ENCODE measurements at places on chromosomes 2 and 18.

DNA sequence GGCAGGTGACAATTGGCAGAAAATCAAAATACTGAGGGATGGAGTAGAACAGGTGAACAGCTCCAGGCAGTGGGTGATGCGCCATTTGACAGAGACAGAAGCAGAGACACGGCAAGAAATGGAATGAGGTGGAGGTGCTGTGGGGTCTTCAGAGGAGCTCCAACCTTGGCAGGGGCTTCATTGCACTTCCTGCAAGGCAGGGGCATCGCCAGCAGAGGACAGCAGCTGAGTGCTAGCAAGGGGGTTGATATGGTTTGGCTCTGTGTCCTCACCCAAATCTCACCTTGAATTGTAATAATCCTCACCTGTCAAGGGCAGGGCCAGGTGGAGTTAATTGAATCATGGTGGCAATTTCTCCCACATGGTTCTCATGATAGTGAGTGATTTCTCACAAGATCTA lies 42.8 kb downstream of the CCDC68 start:
- DNase-seq: no peak

- DNase-seq: no peak
These were observed 542 bp upstream of the CNNM3 start for GRCh38 chr2:96815326-96816126.

DNA sequence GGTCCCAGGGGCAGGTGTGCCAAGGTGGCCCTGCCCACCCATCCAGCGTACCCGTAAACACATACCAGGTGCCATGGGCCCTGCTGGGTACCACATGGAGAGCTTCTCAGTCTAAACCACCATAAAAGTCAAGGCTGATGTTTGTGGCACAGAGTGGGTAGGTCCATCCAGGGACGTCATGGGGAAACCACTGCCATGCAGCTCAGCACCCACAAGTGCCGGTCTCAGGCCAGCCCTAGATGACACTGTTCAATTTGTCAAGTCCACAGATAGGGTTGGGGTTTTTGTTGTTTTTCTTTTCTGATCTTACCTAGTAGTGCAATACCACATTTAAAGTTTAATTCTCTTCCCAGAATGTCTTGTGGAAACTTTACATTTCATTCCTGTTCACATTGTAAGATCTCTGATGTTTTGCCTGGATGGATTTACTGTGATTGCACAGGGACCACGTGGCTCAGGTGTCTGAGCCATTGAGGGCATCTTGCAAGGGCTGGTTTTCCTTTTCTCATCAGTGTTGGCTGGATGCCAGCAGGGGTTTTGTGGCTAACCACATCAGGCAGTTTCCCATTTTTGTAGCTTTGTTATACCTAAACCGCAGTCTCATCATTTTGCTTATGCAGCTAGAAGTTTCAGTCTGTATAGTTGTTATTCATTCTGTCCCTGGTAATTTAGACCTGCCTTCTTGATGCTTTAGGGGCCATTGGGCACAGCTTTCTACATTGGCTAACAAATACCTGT lies 64.7 kb downstream of the STK25 start:
- peak; percentile 81 for DNase-seq

- no peak for DNase-seq
These were observed 313.8 kb downstream of the PIK3C3 start for GRCh38 chr18:42268798-42269197.

DNA sequence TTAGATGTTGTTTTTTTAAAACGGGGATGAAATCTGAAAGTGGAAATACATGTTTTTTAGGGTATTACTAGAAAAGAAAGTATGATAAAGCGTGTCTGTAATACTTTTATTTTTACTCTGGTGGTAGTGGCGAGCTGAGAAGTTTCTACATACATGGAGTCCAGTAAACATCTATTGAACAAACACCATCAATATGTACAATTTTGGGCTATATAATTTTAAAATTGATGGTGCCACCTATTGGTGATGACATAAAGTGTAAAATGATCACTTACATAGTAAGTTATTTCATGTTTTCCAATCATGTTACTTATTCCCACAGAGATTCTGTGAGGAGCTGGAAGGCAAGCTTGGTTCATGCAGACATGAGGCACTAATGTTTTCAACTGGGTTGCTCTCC lies 31.5 kb upstream of the NFE2L2 start:
- DNase-seq: no peak

- DNase-seq: no peak
These were observed 447.1 kb downstream of the TMEM182 start for GRCh38 chr2:103208916-103209315.

DNA sequence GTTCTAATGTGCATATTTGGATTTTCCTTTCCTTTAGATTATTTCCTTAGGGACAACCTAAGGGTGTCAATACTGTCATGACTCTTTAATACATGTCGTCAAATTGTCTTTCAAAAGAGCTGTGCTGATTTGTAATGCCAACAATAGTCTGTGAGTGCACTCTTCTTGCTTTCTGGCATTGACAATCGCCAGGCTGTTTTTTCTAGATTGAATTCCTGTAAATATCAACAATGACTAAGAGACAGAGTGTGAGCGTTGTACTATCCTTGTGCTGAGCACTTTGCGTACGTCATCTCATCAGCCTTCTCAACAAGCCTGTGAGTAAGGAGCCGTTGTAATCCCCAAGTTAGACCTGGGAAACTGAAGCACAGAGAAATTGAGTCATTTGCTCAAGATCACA lies 96.0 kb downstream of the ACOXL start:
- no peak for DNase-seq

DNA sequence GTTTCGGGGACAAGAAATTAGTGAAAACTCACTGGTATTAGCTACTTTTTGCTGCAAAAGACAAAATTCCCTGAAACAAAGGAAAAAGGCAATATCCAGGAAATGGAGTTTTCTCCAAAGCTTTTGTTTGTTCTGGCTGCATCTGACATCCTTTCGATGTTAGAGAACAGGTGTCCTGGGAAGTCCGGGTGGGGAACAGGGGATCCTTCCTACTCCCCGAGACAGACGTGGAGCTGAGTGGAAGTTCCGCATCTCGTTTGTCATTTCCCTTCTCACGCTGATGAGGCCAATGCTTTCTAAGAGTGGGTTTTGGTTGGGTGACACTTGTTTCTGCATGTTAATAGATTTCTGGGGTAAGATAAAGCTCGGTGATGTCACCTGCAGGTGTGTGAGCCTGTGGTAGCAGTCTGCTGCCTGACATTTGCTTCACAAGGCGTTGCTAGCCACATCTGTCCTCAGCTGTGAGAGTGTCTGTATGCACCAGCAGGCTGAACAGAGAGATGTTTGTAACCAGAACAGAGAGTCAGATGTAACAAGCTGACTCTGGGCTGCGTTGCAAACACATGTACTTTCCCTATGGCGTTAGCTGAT lies 125.9 kb downstream of the ACOXL start:
- DNase-seq: peak; percentile 29

DNA sequence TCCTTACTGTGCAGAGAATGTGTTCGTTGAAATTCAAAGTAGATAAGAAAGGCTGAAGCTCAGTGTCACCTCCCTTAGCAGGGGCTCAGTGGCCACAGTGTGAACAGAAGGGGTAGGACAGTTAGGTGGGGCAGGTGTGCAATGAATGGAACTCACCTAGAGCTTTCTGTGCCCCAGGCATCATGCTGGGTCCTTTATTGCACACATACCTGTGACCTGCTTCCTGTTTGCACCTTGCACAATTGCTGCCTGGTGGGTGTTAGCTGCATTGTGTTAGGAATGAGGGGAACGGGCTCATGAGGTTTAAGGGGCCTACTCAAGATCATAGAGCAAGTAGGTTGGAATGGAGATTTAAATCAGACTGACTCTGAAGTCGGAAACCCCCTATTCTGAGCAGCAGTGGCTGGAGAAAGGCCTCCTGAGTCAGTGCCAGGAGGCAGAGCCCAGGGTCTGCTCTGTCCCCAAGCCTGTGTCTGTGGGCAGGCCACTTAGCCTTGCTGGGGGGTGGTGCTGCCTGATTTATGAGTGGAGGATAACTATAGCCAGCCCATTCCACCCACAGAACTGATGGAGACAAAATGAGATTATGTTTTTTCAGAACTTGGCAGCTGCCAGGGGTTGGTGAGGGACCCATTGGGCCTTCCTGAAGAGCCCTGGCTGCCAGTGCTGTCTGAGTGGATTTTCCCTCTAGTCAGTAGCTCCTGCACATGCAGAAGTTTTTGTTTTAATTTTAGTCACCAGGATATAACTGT lies 76.2 kb downstream of the NPAS2 start:
- no peak for DNase-seq

DNA sequence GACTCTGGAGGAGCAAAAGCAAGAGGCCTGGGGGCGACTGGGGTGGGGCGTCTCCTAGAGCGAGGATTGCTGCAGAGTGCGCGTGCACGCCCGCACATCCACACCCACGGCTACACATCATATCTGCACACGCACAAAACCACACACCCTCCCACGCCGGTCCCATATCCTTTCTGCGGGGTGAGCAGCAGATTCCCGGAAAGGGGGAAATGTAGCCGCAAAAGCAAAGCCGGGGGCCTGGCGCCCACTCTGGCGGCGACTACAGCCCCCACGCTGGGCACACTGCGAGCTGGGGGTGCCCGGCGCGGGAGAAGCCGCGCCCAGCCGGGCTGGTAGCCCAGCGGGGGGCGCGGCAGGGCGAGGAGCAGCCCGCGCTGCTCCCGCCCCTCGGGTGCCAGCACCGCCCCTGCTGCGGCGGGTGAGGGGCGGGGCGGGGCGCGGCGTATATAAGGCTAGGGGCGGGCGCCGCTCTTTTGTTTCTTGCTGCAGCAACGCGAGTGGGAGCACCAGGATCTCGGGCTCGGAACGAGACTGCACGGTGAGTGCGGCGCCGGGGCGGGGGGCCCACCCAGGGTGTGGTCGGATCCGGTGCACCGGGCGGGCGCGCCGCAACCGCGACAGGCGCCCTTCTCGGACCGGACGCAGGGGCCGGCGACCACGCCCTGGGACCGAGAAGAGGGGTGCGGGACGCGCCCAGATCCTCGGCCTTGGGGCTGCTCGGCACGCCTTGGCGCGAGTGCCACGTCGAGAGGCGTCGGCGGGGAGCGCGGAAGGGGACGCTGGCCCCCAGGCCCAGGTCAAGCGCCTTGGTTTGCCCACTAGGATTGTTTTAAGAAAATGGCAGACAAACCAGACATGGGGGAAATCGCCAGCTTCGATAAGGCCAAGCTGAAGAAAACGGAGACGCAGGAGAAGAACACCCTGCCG lies at the start of gene TMSB10:
TMSB10 (plus strand) TSS at position 476 of the 927 bp plus-strand sequence.
- DNase-seq: peak; percentile 86

- no peak for DNase-seq
These were observed 93.6 kb downstream of the ZEB2 start for GRCh38 chr2:144426355-144426754.

GRCh38 chr2:11145350-11145749 lies 9.9 kb upstream of the SLC66A3 start:
- DNase-seq: no peak

DNA sequence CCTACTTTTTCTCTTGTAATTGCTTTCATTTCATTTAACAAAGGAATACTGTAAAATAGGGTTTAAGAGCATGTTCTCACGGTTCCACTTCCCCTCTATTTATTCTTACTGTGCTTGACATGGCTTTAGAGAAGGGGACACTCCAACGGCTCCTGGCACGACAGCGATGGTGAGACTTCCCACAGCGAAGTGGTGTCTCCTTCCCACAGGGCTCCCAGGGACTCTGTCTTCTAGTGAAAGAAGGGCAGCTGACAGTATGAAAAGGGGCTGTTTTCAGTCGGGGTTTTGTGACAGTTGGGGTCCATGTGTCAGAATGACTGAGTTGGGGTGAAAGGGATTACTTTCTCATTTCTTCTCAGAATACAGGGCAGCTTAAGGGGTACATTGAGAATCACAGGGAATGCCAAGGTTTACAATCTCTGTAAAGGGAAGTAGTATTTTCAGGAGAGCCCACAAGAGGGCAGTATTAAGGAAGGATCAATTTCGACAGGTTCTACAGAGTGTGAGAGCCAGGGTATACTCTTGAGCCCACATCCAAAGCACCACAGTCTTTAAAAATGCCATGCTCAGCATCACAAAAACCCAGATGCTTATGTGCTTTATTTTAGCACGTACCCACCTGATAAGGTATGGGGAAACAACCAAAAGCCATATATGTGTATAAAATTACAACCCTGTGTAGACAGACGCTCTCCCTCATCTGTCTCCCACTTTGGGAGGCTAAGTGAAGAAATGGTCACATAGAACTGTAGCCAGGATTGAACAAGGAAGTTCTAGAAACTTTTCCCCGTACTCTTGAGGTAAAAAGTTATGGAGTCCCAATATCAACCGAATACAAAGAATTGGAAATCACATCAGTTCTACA lies 31.3 kb upstream of the RAPGEF4 start:
- DNase-seq: no peak

GRCh38 chr2:202115479-202115971 lies 42.5 kb downstream of the KIAA2012 start:
- no peak for DNase-seq
